ENCODE measurements at places on chromosomes 12 and 14.
A peak's percentile ranks its signal among the peaks of the same experiment; 100 is the strongest.

- no peak for DNase-seq
Observed at GRCh38 chr14:55718551-55718950, 138.5 kb downstream of the KTN1 start.

- DNase-seq: no peak
Observed at GRCh38 chr12:113818833-113819232, 147.3 kb downstream of the RBM19 start.

- DNase-seq: no peak
Observed at GRCh38 chr12:29066011-29066588, 83.0 kb upstream of the FAR2 start.

GRCh38 chr14:61653507-61653906 lies 41.8 kb upstream of the HIF1A start:
- peak; percentile 95 for DNase-seq

GRCh38 chr14:76181546-76181945 lies 29.8 kb downstream of the GPATCH2L start:
- DNase-seq: peak; percentile 14

DNA sequence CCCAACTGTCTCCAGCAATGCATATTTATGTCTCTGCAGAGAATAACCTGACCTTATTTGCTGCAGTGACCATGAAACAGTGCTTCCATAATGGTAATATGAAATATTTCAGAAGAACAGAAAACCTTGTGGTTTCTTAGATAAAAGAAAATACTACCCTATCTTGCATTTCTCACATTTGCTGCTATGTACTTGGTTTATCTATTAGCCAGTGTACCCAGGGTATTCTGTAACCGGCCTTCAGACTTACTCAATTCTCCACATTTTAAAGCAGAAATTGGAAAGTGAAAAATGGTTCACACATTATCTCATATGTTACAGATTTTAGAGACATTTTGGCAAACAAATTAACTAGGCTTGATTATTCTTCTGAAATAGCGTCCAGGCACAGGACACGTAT lies 57.9 kb upstream of the CCDC91 start:
- DNase-seq: no peak

DNA sequence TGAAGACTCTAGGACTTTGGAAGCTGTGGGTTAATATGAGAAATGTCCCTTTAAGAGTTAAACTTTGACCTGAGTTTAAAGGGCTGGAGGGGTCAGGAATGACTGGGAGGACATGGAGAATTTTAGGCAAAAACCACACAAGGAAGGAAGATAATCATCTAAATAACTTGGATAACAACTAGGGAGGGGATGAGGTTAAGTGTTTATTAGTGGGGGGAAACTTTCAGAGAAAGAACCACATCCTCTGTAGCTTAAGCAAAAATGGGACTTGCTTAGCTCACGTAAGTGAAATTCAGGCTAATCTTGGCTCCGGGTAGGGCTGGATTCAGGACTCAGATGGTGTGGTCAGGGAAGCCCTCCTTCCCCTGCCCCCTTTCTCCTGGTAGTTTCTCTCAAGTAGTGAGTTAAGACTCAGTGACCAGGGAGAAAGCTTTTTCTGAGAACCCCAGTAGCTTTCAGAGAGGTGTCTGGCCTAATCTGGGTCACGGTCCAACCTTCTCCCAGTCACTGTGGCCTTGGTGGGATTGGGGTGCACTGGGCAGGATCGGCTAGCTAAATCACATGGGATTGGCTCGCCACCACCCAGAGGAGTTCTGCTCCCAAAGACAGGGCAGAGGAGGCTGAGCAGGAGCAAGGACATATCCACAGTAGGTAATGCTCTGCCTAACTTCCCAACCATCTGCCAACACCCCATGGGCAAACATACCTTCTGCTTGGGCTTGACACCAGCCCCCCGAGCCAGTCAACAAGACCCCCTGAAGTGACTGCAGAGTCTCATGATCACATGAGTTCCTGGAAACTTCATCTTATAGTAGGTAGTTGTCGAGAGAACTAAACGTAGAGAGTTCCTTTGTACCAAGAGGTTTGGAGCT lies 52.8 kb downstream of the ARF6 start:
- no peak for DNase-seq

DNA sequence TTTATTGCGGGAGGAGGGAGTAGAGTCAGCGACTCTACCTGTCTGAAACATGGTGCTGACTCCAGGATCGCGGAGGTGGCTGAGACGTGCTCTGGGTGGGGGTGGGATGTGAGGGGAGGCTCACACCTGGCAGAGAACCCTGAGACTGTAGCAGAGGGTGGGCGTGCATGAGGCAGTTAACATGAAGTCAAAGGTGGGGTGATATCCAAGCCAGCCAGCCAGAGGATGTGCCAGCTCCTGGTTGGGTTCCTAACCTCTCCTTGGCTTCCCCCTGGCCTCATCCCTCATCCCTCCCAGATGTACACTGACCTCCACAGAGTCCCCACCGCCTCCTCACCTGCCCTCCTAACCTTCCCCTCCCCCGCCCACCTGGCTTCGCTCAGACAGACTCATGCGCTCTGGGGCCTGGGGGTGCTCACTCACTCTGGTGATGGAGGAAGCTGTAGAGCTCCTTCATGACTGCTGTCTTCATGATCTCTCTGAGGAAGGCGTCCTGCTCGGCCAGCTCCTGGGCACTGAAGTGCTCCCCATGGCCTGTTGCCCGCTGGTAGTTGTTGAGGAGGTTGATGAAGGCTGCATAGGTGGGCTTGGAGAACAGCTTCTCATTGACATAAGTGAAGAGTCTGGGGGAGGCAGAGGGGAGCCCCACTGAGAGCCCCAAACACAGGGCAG lies 9.3 kb downstream of the ENDOU start:
- no peak for DNase-seq

GRCh38 chr14:29716150-29716549 lies 211.5 kb downstream of the PRKD1 start:
- DNase-seq: no peak

DNA sequence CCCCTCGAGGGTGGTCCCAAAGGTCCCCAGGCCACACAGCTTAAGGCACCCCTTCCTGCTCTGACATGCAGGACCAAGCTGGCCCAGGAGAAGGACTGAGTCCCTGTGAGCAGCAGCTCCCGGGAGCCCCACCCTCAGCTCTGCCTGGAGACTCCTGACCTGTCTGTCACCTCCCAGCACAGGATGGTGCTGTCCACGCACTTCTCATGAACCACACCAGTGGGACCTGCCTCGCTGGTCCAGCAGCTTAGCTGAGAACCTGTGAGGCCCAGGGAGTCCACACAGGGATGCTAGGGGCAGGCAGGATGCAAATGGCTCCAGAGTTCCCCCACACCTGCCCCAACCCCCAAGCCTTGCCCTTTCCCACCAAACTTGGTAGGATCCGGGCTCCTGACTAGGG lies 27.7 kb downstream of the CCDC85C start:
- no peak for DNase-seq

- no peak for DNase-seq
Observed at GRCh38 chr12:19652386-19652785, 213.1 kb downstream of the AEBP2 start.

DNA sequence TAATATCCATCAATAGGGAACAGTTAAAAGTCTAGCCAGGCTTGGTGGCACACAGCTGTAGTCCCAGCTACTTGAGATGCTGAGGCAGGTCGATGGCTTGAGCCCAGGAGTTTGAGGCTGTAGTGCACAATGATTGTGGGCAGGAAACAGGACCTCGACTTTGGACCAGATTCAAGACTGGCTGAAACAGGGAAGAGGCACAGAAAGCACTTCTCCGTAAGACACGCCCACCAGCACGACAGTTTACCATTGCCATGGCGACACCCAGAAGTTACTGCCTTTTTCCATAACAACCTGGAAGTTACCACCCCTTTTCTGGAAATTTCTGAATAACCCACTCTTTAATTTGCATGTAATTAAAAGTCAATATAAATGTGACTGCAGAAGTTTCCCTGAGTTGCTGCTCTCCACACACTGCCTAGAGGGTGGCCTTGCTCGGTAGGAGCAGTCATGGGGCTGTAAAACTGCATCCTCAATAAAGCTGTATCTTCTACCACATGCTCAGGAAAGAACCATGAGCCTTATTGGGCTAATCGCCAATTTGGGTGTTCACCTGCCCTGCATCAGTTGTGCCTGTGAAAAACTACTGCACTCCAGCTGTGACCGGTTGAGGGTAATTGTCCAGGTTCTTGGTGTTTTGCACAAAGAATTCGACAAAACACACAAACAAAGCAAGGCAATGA lies 4.6 kb upstream of the LRRC23 start:
- no peak for DNase-seq

GRCh38 chr14:21133901-21134300 lies 22.0 kb downstream of the OR5AU1 start:
- no peak for DNase-seq

DNA sequence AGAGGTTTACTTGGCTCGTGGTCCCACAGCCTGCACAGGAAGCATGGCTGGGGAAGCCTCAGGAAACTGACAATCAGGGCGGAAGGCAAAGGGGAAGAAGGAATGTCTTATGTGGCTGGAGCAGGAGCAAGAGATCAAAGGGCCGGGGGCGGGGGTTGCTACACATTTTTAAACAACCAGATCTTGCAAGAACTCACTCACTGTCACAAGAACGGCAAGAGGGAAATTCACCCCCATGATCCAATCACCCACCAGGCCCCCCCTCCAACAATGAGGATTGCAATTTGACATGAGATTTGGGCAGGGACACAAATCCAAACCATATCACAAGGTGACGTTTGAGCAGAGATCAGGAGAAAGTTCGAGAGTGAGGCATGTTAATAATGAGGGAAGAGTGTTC lies 163.7 kb upstream of the RPH3A start:
- no peak for DNase-seq

- no peak for DNase-seq
Observed at GRCh38 chr12:117193903-117194302, 3.6 kb upstream of the FBXO21 start.

GRCh38 chr12:115268451-115268850 lies 584.5 kb upstream of the TBX3 start:
- DNase-seq: no peak

GRCh38 chr12:89363582-89363981 lies 11.3 kb upstream of the DUSP6 start:
- DNase-seq: no peak

- no peak for DNase-seq
Observed at GRCh38 chr14:89574420-89574819, 157.4 kb upstream of the FOXN3 start.

DNA sequence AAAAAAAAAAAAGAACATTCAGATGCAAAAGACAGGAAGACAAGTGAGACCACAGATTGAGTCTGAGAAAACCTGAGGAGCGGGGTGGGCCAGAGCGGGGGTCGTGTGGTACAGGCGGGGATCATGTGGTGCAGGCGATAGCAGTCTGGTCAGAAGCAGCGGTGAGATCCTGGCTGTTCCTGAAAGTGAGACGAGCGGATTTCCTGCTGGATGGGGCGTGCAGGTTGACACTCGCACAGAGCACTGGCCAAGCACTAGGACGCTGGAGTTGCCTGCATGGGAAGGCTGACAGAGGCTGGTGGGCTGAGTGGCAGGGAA lies 35.7 kb downstream of the CDC42BPB start:
- DNase-seq: no peak

DNA sequence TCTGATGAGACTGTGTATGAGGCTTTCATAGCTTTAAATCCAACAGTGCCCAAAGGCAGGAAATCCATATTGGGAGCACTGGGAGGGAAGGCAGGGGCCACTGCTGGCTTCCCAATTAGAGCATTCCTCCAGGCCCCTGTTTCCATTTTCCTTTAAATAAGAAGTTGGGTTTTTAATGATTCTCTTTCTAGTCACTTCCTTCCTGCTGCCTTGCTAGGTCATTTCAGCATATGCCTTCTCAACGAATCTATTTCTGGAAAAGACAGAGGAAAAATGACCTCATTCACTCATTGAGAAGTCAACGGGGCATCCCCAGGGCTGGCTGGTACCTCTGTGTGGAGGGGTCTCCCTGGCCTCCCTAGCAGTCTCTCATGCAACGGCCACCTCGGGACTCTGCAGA lies 43.5 kb downstream of the IGF1 start:
- DNase-seq: no peak

All from HTR-8/SVneo (cell line).